Epithelial cell of proximal tubule (primary cell): ENCODE measurements at places on chromosomes 13 and 19. TPM values are rescaled to one million over a fixed set of nuclear protein-coding genes. Genes with fewer than 3 reads are reported as not detected.
A peak's percentile ranks its signal among the peaks of the same experiment; 100 is the strongest.

Gene STARD13
- 8.9 and 20.0 TPM in 2 replicates for total RNA-seq

Gene KISS1R
- 0.72 and 0.92 TPM in 2 replicates for total RNA-seq

GRCh38 chr13:97113231-97114001, 108.7 kb upstream of the MBNL2 start:
- DNase-seq, result no peak

DNA sequence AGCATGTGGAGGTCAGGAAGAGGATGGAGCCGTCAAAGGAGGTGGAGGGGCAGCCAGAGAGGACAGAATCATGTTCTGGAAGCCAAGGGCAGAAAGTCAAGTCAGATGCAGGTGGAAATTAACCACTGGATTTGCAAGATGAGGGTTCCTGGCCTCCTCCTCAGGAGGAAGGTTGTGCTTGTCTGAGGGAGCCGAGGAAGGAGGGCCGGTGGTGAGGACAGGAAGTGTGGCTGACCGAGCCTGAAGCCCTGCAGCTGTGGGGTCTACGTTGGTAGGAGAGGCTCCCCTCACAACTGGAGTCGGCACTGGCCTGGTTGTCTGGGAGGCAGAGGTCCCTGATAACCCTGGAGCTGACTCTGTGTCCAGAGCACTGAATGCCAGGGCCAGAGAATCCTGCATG, 15.4 kb upstream of the DHDH start:
- no peak for DNase-seq

Gene KLF16
- total RNA-seq, result 28.1 and 28.8 TPM in 2 replicates

GRCh38 chr19:58296104-58296503, 9.1 kb upstream of the ERVK3-1 start:
- no peak for DNase-seq

Gene PSG4
- total RNA-seq, result 3.6 TPM in 1 of 2 replicates, not detected in the other

DNA sequence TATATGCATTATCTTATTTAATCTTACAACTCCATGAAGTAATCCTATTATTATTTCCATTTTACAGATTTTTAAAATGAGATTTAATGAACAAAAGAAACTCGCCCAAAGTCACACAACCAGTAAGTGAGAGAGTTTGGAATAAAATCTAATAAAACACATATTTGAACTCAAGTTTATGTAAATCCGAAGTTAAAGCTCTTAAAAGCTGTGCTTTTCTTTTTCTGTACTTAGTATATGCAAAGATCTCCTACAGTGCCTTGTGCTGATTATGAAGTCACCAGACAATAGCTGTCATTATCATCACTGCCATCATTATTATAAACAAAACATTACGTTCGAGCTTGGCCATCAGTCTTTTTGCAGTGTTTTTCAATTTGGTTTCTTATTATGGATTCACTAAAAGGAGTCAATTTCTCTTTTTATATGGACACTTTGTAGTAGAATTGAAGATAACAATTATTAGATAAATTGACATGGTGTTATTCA, 29.7 kb upstream of the ENOX1 start:
- no peak for DNase-seq

Gene PSG11
- total RNA-seq, result not detected in 2 replicates

DNA sequence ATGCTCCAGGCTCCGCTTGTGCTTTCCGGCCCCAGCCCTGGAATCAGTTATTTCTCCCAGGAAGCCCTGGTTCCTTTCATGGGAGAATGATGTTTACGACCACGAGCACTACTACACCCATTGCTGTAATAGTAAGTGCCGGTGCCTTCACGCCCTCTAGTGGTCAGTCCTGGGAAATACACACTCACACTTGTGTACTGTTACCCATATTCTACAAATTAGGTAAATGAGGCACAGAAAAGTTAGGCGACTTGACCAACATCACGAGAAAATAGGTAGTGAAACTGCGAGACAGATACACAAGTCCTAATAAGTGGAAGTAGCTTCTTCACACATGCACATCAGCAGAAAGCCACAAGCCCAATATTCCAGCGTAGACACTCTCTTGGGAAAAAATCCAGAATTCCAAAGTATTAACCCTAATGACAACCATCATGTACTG, 21.7 kb downstream of the CEACAM21 start:
- peak; percentile 9 for DNase-seq

Gene UBA52
- total RNA-seq, result 1,133 and 1,698 TPM in 2 replicates

Gene CLEC17A
- not detected in 2 replicates for total RNA-seq

DNA sequence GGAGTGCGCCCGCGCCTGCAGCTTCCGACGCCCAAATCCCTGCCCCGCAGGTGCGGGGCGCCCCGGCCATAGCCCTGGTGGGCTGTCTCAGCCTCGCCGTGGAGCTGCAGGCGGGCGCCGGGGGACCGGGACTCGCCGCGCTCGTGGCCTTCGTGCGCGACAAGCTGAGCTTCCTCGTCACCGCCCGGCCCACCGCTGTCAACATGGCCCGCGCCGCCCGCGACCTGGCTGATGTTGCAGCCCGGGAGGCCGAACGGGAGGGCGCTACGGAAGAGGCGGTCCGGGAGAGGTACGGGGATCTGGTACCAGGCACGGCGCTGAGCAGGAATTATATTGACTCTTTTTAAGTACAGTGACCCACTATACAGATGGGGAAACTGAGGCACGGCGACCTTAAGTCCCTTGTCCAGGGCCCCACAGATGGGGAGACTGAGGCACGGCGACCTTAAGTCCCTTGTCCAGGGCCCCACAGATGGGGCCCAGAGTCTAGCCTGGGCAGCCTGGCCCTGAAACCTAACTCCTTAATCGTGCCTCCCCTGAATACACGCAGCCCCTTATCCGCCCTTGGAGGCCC, 586 bp downstream of the MRI1 start:
- DNase-seq, result no peak

DNA sequence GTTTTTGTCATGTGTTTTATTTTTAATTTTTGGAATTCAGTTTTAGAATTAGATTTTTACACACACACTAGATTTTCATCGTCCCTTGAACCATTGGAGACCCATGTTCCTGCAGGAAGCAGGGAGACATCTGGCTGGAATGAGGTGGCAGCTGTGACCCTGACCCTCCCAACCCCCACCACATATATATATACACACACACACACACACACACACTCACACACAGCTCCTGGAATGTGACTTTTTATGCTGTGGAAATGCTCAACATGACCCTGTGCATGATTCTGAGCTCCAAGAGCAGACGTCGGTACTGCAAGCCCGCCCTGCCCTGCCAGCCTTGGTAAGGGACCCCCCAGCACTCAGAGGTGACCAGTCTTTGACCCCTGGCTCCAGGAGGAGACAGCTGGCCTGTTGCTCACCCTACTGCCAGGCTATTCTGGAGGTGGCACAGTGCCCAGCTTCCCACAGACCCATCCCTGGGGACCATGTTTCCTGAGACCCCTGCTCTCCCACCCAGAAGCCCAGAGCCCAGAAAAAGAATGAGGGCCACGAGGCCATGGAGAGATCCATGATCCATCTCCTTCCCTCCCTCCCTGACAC, 103.2 kb upstream of the VSTM2B start:
- no peak for DNase-seq

GRCh38 chr19:43286096-43286495, 16.8 kb upstream of the PSG9 start:
- no peak for DNase-seq

DNA sequence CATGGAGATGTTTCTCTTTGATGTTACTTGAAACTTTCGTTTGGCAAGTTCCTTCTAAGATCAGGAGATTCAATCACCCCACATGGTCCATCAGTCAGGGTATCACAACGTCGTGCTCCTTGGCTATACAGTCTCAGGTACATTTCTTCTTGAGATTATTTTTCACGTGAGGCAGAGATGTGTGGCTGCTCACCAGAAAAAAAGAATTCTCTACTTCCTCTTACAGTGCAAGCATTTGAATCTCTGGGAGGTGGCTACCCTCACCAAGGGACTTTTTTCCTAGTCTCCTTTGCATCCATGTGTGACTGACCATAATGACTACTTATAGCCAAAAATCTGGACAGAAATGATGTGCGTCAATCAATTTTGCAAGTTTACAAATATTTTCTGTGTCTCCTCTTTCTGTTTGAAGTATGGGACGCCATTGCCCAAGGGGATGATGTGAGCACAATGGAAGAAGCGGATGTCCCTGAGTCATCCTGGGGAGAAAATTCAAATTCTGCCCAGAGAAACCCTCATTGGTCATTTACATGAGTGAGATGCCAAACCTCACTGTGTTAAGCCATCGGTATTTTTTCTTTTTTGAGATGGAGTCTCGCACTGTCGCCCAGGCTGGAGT, 8.6 kb upstream of the LAIR2 start:
- no peak for DNase-seq

Gene ATP4B
- not detected in 2 replicates for total RNA-seq

- DNase-seq, result peak; percentile 83
Measured at GRCh38 chr19:2543463-2544442, 67.8 kb downstream of the GADD45B start.

- no peak for DNase-seq
Measured at GRCh38 chr13:35646056-35646774, 169.7 kb upstream of the MAB21L1 start.

Gene BORA
- total RNA-seq, result 9.8 and 16.3 TPM in 2 replicates

Gene TPTE2
- total RNA-seq, result not detected in 2 replicates

Gene C5AR1
- not detected in 2 replicates for total RNA-seq

Gene MAP2K2
- total RNA-seq, result 123 and 138 TPM in 2 replicates

GRCh38 chr13:90622541-90622940, 724.9 kb upstream of the MIR17HG start:
- DNase-seq, result no peak

DNA sequence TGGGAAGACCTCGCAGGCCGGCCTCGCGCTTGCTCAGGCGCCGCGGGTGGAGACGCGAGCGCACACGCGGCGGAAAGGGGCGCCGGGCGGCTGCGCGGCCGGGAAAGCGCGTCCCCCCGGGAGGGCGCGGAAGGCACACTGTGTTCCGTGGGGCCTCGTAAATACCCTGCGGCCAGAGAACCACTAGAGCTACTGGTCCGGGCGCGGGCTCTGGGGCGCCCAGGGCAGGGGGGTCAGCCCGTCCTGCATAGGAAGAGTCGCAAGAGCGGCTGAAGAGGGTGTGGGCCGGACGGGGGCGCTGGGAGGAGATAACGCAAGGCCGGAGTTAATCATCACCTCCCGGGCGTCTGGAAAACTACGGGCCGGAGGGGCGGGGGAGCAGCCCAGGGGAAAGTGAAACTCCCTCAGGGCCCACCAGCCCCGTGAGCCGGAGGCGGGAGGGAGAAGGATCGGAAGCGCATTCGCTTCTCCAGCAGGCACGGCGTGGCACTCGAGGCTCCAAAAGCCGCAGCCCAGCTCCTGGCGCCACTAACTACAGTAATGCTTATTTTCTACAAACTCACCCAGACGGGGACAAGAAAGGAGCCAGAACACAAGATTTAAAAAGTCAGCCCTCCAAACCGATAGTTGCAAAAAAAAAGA, 1.1 kb upstream of the WBP4 start:
- DNase-seq, result peak; percentile 31

DNA sequence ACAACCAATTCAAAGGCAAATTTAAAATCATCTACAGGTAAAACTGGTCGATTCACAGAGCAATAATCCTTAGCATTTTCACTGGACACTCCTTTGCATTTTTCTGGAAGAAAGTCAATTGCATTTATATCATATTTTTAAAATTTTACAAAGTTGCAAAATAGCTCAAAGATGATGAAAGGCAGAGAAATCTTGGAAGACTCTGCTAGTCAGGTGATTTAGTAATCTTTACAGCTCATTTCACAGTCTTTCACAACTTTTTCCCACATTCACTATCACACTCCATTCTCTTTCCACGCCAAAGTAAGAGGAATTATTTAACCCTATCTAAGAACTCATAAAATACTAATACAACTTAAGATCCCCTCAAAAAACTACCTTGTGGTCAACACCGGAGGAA, 1063.8 kb downstream of the EFNB2 start:
- DNase-seq, result no peak

DNA sequence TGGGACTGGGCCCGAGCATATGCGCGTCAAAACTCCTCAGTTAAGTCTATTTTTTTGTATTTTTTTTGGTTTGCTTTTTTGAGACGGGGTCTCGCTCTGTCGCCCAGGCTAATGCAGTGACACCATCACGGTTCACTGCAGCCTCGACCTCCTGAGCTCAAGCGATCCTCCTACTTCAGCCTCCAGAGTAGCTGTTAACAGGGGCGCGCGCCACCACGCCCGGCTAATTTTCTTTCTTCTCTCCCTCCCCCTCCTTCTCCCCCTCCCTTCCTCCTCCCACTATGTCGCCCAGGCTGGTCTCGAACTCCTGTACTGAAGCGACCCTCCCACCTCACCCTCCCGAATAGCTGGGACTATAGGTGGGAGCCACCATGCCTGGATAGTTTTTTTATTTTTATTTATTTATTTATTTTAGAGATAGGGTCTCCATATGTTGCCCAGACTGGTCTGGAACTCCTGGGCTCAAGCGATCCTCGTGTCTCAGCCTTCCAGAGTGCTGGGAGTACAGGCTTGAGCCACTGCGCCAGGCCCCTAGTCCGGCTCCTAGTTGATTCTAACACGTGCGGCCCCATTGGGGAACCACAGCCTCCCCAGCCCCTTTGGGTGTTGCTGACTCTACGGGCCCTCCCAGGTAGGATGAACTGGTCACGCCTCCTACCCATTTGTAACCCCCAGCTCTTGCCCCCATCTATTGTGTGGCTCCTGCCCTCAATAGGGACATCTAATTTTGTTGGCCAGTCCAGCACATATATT, 806 bp upstream of the ZNF837 start:
- DNase-seq, result no peak

Gene LILRA1
- not detected in 2 replicates for total RNA-seq

GRCh38 chr13:38093425-38093824, 223.9 kb upstream of the TRPC4 start:
- DNase-seq, result no peak

Gene SPACA4
- not detected in 2 replicates for total RNA-seq

- DNase-seq, result no peak
Measured at GRCh38 chr13:23965346-23965745, 68.0 kb upstream of the C1QTNF9B start.

DNA sequence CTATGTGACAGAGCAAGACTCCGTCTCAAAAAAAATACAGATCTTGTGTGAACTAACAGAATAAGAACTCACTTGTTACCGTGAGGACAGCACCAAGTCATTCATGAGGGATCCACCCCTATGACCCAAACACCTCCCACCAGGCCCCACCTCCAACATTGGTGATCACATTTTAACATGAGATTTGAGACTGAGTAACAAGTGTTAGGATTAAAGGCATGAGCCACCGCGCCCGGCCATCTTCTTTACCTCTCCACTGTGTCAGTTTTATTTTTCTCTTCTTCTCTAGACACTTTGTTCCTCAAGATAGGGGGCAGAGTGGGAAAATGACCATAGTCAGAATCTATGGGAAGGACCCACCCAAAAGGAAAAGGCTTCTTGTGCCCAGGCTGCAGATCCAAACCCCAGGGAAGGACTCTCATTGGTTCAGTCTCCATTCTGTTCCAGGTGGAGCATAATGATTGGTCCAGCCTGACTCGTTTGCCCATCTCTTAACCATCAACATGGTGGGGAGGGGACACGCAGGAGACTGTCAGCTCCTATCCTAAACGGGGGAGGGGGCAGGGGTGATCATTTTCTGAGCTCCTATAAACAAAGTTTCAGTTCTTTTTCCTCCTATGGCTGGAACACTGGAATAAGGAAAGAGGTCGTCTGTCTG, 1.3 kb upstream of the CALM3 start:
- DNase-seq, result no peak
